Caudate nucleus (tissue), 63 donors: ENCODE measurements at places on chromosomes 12 and 14.

DNA sequence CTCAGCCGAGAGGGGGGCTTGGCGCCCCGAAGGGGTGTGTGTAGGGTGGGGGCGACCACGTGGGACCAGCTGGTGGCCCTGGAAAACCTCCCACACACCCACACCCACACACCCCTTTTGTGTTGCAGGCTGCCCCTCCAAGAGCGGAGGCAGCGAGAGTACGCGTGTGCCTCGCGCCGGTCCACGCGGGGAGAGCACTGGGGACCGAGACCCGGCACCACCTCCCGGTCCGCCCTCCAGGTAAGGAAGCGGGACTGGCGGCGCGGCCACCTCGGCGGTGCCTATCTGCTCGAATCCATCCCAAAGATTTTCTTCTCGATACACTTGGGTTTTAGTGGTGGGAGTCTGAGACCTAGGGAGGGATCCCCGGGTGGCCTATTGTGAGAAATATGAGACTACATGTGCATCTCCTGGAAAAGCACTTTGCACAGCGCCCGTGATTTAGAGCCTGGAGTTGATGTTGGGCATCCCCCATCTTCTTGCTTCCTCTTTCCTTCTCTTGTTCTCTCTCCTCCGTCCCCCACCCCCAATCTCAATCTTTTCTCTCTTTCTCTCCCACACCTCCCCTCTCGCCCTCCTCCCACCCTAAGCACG is 393 bp downstream of the SYT1 start:
- no peak for DNase-seq

GRCh38 chr12:50325890-50326391 is 42.6 kb upstream of the LIMA1 start:
- DNase-seq, result no peak

DNA sequence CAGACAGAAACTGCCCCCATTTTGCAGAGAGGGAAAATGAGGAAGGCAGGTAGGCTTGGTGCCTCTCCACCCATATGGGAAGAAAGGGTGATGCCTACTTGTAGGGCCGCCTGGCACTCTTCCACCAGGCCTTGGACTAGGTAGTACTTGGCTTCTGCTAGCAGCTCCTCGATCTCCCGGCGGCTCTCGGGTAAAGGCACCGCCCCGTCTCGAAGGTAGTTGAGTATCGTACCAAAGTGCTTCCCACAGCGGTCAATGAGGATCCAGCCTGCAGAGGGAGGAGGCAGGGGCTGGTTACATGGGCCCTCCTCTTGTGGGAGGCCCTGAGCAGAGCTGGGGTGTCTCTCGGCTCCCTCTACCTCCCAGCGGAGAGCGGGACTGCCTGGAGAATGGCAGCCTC is 16.6 kb downstream of the KCTD10 start:
- no peak for DNase-seq

DNA sequence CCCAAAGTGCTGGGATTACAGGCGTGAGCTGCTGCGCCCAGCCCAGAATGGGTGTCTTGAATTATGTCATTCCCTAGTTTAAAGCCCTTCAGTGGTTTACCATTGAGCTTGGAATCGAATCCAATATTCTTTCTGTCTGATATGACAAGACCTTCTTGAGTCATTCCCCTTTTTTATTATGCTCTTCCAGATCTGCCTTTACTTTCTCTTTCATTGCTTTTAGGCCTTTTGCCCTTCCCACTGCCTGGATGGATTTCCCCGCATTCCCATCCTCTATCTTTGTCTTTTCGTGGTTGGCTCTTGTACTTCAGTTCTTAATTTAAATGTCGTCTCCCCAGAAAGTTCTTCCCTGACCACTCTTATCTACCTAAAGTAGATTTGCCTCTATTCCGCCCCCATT is 1.6 kb downstream of the TRAFD1 start:
- DNase-seq, result no peak

DNA sequence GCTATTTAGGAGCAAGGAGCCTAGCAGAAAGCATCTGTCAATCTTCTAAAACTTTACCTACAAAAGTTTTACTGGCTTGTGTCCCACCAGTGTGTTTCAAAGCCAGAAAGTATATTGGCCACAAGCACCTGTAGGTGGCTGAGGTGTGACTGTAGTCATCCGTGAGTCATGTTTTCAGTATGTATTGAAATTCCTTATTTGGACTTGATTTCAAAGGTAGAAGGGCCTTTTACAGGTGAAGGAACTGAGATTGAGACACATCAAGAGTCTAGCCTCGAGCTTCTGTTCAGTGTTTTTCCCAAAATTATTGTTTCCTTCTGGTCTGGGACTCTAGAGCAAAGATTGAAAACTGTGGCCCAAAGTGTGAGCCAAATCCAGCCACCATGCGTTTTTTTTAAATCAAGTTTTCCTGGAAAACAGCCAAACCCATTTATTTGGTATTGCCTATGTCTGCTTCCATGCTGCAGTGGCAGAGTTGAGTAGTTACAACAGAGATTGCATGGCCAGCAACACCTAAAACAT is 195.3 kb upstream of the BCL2L14 start:
- no peak for DNase-seq

GRCh38 chr14:99601361-99601831 is 2.6 kb downstream of the CCDC85C start:
- DNase-seq, result no peak

DNA sequence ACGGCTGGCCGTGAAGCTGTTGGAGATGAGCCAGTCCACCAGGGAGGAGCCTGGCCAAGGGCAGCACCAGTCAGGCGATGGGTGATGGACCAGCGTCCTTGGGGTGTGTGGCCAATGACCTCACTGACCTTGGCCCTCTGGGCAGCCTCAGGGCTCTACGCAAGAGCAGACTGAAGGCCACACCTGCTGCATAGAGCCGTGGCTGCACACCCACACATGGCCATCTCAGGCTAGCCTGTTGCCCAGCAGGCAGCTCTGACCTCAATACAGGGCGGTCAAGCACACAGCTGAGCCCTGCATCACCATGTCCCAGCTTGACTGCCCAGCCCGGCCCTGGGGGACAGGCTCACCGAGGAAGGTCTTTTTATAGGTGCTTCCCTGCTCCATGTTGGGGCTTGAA is 19.2 kb downstream of the PLEK2 start:
- DNase-seq, result no peak

DNA sequence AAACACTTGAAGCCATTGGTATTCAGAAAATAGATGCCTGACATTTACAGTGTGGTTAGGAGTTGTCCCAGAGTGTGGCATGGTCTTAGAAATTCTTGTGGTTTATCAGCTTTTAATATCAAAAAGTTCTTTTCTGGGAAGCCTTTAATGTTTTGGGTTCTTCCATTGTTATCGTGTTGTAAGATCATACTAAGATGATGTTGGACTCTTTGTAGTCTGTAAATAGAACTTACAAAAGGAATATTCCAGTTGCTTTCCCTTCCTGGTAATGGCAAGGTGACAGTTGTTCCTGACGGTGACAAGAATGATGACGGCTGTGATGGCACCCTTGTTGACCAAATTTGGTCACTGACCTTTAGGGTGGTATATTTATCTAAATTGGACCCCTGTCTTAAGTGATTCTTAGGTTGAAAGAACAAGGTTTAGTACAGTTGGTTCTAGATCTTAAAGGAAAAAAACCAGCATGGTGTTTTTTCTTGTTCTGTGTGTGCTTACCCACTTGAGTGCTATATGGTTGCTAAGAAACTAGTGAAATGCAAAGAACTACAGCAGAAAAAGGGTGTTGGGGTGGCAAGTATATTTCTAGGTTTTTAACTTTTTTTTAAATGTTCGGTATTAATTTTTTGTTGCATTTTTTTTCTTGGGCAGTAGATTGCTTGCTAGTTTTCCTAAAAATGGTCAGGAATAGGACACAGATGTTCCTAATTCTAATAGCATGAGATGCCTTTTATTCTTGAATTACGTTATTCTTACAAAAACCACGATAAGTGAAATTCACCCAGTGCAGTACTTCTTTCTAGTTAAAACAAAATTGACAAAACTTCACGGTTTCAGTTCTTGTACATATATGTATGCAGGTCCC is 2.1 kb downstream of the ATP2A2 start:
- no peak for DNase-seq

DNA sequence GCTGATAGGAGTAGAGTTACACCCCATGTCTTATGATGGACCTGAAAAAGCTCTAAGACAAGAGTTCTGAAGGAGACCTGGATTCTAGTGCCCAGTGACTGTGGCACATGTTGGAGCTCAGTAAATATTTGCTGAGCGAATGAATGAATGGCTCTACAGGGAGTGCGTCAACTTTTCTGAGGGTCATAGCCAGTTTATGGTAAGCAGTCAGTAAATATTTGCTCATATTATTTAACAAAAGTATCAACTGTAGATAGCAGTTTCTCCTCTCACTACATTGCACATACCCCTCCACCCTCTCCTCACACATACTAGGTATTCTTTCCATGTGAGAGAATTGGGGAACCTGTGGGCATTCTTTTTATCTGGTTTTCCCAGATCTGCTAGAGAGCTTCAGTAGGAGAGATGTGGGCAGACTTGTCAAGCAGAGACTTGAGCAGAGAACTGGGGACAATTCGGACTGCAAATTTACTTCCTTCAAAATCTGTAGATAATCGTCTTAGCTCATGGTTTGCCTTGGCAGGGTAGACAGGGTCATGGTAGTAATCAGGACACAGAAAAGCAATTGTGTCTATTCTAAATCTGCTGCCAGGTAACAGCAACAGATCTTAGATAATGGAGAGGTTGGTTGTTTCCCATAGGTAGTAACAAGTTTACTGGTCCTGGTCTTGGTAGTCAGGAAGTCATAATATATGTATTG is 5.7 kb downstream of the SLC4A8 start:
- DNase-seq, result no peak

- no peak for DNase-seq
Measured at GRCh38 chr12:56479625-56480024, 8.3 kb downstream of the GLS2 start.

DNA sequence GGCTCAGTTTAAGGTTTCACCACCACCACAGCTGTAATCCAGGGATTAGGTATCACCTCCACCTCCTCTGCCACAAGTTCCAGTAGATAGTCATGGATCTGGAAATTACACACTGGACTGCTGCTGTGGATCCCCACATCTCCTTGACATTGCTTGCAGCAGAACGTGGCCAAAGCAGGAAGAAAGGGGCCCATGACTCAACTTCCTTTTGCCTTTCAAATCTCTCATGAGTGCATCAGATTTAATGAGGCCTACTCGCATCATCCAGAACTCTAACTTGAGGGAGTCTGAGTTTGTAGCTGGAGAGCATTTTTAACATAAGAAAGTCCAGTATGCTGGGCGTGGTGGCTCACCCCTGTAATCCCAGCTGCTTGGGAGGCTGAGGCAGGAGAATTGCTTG is 29.2 kb upstream of the TMED10 start:
- DNase-seq, result no peak

- no peak for DNase-seq
Measured at GRCh38 chr12:1619587-1619986, 9.4 kb upstream of the WNT5B start.

DNA sequence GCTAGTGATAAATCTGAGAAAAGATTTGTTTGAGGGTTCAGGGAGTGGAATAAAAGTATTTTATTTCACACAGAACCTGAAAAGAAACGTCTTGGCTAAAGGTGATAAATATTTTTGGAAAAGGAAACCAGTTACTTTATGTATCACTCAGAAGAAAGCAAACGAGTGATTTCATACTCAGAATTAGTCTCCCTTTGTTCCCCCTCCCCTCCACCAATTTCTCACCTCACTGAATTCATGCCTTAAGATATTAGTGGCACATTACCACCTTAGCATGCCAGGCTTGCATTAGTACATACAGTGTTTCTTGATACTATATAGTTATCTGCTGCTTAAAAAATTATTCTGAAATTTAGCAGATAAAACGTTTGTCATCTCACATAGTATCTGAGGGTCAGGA is 28.2 kb downstream of the G2E3 start:
- DNase-seq, result no peak

- no peak for DNase-seq
Measured at GRCh38 chr12:76646366-76646765, 86.8 kb upstream of the OSBPL8 start.

GRCh38 chr14:24311837-24312615 is 724 bp downstream of the LTB4R start:
- DNase-seq, result no peak

- DNase-seq, result peak; percentile 16
Measured at GRCh38 chr14:56855891-56856461, 45.7 kb upstream of the OTX2 start.

DNA sequence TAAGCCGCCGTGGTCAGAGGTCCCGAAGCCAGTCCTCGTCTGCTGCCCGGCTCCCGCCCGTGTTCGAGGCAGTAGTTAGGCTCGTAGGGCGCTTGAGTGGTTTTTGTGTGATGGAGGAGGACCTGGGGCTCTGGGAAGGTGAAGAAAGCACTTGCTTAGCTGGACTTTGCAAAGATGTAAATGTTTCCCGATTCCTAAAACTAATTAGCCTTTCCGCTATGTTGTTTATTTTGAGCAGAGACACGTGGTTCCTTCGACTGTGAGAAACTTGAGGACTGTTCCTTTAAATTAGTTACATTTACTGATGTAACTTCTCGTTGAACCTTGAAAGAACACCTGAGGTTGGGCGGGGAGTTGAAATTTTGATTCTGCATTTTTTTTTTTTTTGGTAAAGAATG is 33.9 kb downstream of the MIA2 start:
- no peak for DNase-seq

GRCh38 chr14:47585447-47585846 is 90.0 kb downstream of the MDGA2 start:
- DNase-seq, result no peak

GRCh38 chr12:66851134-66851533 is 172.3 kb upstream of the GRIP1 start:
- DNase-seq, result no peak

DNA sequence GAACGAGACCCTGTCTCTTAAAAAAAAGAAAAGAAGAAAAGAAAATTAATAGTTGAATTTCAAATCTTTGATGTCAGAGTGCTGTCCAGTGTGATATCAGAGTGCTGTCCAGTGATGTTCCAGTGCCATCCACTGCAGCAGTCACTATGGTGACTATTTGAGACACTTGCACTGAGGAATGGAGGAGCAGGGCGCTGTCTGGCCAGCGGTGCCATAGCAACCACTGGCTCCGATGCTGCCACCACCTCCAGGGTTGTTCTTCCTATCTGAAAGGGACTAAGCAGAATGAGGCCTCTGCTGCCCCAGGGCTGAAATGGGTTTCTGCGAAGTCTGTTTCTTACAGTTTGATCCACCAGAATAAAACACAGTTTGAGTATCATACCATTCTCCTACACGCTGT is 272.9 kb downstream of the NUAK1 start:
- no peak for DNase-seq

DNA sequence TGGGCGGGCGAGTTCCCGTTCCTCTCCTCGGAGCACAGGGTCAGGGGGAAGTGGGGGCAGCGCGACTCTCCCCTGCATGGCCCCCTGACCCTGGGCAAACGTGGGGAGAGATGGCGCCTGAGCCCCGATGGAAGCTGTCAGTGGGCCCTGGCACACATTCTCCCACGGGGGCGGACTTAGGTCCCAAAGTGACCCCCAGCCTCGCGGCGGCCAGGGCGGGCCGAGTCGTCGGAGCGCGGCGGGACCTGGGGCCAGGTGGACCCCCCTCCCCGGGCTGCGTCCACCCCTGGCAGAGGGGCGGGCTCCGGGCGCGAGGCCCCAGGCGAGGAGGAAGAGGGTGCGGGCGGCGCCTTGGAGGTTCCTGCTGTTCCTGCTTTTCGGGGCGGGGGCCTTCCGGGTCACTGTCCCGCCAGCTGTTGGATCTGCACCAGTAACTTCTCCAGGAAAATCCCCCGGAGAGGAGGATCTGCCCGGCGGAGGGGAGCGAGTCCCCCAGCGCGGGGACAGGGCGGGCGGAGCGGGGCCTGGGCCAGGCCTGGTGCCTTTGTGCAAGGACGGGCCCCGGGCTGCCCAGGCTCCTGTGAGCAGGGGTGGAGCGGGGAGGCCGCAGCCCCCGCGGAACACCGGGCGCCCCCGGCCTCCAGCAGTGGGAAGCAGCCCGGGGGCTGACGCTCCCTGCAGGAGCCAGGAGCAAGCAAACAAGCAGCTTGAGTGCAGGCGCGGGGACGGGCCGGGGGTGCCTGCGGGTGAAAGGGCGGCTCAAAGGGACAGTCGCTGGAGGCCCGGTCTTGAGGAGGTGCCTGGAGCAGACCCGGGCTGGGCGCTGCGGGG is 15.3 kb downstream of the TNFAIP2 start:
- no peak for DNase-seq
